Hematopoietic multipotent progenitor cell treated with erythropoietin and hydrocortisone succinate and interleukin-3 and kit ligand, for 6 days (in vitro differentiated cells): ENCODE measurements at places on chromosomes 4 and X.
A peak's percentile ranks its signal among the peaks of the same experiment; 100 is the strongest.

- no peak for DNase-seq
Measured at GRCh38 chr4:159055833-159056232, 47.0 kb upstream of the RAPGEF2 start.

- DNase-seq: no peak
Measured at GRCh38 chr4:4613126-4613465, 71.2 kb upstream of the STX18 start.

GRCh38 chrX:18428006-18428405 lies 2.6 kb downstream of the CDKL5 start:
- DNase-seq: no peak

DNA sequence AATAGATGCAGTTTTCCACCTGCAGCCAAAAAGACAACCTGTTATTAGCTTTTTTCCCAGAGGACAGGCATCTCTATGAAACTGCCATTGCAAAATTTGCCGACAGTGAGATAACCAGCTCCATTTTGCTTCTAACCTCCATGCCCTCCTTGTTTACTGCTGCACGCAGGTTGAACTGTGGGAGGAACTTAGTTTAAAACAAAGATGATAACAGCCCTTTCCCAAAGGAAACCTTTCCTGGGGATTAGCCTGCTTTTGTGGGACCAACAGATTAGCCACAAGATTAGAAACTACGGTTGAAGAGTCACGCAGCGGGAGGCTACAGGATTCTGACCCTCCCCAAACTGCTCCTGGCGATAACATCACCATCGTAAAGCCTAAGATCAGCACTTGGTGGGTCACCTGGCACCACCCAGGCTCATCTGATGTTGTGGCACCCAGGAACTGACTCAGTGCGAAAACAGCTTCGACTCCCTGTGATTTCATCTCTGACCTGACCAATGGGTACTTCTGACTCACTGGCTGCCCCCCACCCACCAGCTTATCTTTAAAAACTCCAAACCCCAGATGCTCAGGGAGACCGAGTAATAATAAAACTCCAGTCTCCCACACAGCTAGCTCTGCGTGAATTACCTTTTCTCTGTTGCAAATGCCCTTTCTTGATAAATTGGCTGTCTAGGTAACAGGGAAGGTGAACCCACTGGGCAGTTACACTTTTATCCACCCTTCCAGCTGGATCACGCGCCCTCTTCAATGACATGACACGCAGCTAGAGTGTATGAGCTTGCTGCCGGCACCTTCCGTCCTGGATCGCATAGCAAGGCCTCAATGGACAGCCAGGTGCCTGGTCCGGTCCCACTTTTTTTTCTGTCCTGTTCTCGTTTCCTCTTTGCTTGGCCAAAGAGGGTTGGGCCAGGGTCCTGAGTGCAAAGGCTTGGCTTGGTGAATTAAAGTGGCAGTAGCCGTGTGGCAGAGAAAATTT lies 27.2 kb downstream of the NOP14 start:
- DNase-seq: peak; percentile 68

DNA sequence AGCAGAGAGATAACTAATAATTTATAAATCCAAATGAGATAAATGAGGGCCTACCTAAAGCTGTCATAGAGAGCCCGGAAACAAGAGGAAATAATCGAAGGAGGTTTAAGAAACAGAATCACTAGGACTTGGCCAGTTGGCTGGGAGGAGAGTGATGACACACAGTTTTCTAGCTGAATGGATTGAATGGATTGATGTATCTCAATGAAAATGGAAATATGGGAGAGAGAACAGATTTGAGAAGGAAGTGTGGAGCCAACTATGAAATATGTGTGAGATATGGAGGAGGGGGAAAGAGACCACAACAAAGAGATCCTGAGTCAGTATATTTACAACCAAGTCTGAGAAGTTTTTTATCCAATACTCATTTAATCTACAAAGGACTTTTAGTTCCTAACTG lies 35.7 kb upstream of the CXXC4 start:
- DNase-seq: no peak

GRCh38 chr4:31917334-31917733 lies 1197.2 kb downstream of the PCDH7 start:
- DNase-seq: no peak

- DNase-seq: no peak
Measured at GRCh38 chrX:100662170-100662569, 18.2 kb downstream of the SRPX2 start.

GRCh38 chr4:147968641-147969040 lies 236.8 kb downstream of the ARHGAP10 start:
- DNase-seq: no peak

GRCh38 chr4:154294652-154295350 lies 196.8 kb downstream of the DCHS2 start:
- DNase-seq: no peak

DNA sequence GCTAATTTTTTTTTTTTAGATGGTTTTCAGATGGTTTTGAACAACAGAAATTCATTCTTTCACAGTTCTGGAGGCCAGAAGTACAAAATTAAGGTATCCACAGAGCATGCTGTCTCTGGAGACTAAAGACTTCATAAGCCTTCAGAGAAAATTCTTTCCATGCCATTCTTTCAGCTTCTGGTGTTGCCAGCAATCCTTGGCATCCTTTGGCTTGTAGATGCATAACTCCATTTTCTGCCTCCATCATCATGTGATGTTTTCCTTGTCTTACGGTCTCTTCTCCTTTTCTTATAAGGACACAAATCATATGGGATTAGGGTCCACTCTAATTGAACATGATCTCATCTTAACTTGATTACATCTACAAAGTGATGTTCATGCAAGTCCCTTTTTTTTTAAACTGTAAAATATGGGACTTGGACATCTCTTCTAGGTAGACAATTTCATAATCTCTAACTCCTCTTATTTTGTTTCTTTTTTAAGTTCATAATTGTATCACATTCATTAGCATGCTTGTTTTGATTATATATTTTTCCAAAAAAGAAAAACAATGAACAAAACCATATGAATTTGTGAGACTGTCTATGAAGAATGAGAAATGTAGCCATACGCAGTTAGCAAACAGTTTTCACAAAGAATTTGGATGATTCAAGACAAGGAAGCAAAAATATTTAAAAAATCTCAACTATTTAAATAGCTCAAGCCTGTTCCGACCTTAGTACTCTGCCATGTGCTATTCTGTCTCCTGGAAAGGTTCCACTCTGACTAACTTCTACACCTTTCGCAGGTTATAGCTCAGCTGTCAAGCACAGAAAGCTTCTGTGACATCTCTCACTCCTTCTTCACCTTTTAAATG lies 53.1 kb upstream of the GIMD1 start:
- no peak for DNase-seq

- no peak for DNase-seq
Measured at GRCh38 chr4:54754394-54754793, 96.6 kb downstream of the KIT start.

- DNase-seq: no peak
Measured at GRCh38 chr4:64121803-64122202, 287.4 kb downstream of the TECRL start.

GRCh38 chr4:5893004-5893580 lies at the start of gene CRMP1:
CRMP1 (minus strand) TSS chr4:5893086; CDS start chr4:5892969, 117 bp downstream.
- peak; percentile 52 for DNase-seq

DNA sequence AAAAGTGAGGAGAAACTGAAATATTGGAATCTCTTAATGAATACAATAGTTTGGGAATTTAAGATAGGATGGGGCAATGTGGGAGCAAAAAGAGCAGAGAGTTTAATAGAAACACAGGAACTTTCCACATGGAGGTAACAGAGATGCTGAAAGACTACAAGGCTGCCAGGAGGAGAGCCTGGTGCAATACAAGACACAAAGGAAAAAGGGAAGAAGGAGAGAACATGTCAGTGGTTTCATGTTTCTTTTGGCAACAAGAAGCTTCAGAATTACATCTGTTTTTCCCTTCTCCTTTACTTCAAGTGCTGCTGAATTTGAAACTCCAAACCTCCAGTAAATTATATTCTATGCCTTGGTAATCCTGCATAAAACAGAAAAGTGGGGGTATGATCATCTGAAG lies 474.3 kb downstream of the FAT4 start:
- no peak for DNase-seq

- DNase-seq: no peak
Measured at GRCh38 chr4:86484241-86484640, 109.9 kb upstream of the PTPN13 start.

DNA sequence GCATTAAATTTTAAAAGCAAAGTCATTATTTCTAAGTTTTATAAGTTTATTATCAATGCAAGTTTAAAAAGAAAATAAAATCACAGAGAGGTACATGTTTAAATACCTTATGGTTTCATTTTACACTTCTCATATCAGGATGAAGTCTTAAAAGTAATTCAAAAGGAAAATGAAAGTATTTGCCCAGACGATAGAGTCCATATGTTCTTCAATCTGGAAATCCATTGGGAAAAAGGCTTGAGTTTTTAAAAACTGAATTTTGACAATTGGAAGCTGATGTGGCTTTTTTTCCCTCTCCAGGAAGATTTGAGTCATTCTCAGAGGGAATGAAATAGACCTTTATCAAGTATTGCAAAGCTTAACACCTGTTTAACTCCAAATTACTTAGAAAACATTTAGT lies 37.1 kb downstream of the MAB21L2 start:
- no peak for DNase-seq

GRCh38 chr4:173167758-173168395 lies 734 bp upstream of the GALNT7 start:
- peak; percentile 68 for DNase-seq

- peak; percentile 46 for DNase-seq
Measured at GRCh38 chrX:49174723-49175122, 3.0 kb downstream of the PLP2 start.

DNA sequence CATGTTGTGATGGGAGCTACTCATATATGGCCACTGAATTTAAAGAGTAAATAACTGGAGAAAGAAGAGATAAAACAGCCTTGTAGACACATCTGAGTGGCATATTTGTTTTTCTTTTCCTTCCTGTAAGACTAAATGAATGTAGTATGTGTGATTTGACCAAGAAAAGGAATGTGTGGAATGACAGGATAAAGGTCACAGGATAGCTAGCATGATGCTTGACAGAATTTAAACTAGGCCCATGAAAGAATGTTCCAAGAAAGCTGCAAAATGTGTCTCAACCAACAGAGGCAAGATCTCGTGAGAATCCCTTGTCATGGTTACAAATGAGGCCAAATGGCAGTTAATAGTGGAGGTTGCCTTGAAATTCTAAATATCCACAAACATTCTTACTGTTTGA lies 137.0 kb downstream of the KCNIP4 start:
- no peak for DNase-seq

- no peak for DNase-seq
Measured at GRCh38 chrX:78384486-78384885, 57.1 kb upstream of the CYSLTR1 start.

DNA sequence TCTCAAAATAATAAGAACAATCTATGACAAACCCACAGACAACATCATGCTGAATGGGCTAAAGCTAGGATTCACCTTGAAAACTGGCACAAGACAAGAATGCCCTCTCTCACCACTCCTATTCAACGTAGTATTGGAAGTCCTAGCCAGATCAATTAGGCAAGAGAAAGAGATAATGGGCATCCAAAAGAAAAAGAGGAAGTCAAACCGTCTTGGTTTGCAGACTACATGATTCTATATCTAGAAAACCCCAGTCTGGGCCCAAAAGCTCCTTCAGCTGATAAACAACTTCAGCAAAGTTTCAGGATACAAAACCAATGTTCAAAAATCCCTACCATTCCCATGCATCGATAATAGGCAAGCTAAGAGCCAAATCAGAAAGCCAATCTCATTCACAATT lies 59.0 kb downstream of the CHM start:
- peak; percentile 30 for DNase-seq

DNA sequence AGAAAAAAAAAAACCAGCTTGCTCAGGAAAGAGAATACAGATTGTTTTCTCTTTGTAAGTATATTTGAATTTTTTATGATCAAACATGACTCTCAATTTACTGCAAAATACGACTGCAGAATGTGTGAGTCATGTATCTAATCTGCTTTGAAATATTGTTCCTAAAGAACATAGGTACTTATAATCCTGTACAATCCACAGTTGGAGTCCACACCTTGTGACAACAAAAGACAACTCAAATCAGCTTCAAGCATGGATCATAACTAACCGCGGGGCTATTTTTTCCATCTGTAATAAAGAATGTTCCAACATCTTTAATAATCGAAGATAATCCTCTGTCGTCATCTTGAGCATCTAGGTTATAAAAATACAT lies 77.8 kb upstream of the STIM2 start:
- peak; percentile 35 for DNase-seq

DNA sequence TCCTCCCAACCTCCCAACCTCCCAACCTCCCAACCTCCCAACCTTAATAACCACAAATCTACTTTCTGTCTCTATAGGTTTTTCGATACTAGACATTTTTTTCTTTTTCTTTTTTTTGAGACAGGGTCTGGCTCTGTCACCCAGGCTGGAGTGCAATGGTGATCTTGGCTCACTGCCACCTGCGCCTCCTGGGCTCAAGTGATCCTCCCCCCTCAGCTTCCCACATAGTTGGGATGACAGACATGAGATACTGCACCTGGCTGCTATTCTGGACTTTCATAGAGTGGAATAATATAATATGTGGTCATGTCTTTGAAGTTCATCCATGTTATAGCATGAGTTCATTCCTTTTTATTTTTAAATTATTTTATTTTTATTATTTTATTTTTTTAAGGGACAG lies 39.5 kb upstream of the ZFX start:
- DNase-seq: no peak

DNA sequence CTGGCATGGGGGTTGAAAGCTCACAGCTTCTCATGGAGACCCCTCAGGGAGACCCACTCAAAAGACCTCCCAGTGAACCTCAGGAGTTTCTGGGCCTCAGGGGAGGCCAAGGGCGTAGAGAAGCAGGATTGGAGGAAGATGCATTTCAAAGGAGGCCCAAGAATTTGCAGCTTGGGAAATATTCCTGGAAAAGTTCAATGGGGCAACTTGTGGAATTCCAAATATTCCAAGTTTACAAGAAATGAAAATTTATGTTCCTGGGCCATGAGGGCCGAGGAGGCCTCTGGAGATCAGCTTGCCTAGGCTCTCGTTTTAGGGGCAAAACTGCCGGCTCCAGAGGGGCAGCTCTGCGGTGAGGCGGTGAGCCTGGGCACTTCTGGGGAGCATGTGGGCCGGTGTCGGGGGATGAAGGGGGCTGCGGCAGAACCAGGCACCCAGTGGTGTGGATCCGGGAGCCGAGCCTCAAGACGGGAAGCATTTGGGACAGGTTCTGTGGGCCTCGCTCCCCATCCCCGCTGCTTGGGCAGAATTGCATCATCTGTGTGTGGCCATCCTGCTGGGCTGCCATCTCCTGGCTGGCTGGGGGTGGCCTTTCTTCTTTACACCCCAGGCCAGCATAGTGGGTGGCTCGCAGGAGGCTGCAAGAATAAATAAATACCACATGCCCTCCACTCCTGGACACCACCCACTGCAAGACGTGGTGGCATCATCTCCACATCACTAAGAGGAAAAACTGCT lies 54.6 kb upstream of the GPR78 start:
- DNase-seq: no peak

DNA sequence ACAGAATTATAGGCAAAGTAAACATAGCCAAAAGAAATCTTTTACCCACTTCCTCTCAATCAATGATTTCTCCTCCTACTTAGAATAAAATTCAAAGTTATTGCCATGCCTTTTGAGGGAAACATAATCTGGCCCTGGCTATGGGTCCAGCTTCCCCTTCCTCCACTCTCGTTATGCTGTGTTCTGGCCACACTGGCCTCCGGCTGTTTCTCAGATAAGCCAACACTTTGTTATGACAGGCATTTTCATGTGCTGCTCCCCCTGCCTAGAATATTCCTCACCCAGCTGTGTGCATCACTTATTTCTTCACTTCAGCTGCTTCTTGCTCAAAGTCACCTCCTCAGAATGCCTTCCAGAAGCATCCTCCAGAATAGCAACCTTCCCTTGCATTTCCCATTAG lies 386.6 kb upstream of the AADAT start:
- DNase-seq: no peak
